ENCODE measurements at places on chromosomes 6 and 20.

- peak; percentile 49 for DNase-seq
Observed at GRCh38 chr20:3995067-3995748, 20.1 kb downstream of the RNF24 start.

DNA sequence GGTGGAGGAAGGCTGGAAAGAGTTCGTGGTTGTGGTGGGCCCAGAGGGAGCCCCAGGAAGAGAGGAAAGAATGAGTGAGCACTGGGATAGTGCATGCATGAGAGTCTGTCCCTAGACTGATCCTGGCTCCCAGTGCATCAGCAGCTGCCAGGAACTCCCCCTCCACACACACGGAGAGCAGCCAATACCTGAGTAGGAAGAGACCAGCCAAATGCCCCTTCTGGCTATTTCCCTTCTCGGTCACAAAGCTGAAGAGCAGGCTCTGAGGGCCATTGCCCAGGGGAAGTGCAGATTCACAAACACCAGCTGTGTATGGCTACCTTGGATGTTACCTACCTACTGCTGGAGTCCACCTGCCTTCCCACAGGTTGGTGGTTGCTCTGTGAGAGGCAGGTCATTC is 45.1 kb downstream of the GABRR2 start:
- no peak for DNase-seq

DNA sequence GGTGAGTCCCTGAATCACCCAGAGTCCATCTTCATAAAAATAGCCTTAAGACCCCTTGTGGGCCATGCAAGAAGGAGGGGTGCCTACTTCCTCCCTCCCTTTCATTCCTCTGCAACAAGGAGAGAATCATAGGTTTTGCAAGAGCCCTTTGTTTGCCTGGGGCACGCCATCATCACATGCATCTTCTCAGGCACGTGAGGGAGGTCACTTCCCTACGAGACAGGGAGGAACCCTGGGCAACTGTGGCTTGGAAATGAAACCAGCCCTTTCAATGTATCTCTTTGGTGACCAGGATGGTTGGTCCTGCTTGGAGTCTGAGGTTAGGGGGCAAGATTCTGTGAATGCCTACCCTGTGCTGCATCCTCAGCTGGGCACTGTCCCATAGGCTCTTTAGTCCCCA is 194.8 kb downstream of the MAFB start:
- DNase-seq: no peak

DNA sequence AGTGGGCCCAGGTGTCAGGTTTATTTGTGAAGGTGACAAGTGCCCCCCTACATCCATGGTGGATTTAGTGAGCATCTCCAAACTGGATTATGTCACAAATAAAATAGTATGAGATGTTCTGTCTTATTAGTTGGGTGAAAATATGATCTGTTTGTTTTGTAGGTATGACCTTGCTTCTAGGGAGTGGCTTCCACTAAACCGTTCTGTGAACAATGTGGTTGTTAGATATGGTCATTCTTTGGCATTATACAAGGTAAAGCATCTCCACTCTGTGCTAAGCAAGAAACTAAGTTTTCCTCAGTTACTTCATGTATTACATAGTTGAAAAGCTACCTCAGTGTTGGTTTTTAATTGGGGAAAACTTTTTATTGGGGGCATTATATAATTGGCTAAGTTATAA is 88.4 kb downstream of the ATRN start:
- no peak for DNase-seq

DNA sequence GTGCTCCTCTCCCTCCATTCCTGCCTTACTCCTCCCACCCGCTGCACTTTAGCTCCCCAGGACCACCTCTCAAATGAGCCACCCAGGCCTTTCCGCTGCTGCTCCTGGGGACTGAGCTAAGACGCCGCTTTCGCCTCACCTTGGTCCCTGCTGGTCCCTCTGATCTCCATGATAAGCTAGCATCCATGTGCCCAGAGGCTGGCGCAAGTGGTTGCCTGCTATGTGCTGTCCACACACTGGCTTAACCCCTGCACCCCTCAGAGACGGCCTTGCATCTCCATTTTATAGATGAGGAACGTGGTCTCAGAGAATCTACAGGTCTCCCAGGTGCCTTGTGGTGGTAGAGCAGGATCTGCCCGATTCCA is 160.1 kb upstream of the PMEPA1 start:
- DNase-seq: no peak

GRCh38 chr20:23232219-23232581 is 118.4 kb upstream of the NXT1 start:
- DNase-seq: no peak

DNA sequence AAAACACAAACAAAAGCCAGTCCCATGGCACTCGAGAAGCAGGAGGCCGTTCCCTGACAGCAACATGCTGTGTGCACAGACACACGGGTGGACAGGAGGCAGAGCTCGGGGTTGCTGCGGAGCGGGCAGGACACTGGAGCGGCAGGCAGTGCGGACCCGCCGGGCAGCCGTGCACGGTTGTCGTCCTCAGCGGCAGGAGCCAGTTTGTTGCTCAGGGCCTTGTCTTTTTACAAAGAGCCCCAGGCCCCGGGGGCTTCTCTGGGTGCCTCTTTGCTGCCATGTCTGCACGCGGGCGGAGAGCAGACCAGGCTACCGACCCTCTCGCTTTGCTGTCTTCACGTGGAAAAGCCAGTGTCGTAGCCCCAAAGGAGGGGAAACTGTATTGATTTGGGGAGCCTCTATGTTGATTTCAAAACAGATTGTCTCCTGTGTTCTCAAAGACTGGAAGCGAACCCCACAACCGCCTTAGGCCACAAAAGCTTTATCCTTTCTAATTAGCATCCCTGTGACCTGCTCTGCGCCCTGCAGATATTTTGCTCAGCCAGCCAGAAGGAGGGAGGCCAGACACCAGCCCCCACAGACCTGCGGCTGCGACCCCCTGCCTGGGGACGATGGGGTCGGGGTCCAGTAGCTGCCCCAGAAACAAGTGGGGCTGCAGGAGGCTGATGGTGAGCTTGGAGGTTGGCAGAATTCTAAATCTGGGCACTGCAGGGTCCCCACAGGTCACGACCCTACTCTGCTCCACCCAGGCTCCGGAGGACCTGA is 50.2 kb downstream of the ERMARD start:
- no peak for DNase-seq
